Cardiac muscle cell (in vitro differentiated cells and primary cell): ENCODE measurements at places on chromosomes 12 and 14.

- peak; percentile 36 for DNase-seq
These were observed 19.8 kb downstream of the GALNT6 start for GRCh38 chr12:51371295-51371953.

DNA sequence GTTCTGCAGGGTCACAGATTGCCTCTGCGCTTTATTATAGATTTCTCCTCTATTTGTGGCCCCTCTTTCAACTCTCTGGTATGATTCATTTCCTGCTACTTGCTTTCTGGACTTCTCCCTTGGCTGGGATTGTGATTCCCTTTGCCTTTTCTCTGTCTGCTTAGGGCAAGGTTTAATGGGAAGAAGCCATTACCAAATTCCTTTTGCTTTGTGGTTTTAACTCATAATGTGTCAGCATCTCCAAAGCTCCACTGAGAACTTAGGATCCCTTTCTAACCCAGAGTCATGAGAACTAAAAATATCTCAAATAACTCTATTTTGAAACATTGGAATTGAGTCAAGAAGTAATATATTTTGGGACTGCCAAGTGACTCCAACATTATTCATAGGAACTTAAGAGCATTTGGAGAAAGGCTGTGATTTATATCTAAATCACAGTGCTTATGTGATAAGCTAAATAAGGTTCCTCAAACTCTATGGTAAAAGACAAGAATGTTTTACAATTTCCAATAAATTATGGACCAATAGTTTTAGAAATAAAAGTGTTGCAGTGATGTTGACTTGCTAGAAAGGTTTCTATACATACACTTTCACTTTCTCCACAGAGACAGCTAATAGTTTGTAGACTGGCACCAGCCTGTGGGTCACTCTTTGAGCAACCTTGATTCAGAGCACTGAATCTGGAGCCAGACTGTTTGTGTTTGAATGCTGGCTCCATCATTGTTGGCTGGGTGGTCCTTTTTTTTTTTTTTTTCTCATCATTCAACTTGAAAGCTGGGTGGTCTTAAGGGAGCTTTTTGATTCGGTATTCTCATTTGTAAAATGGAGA is 93.9 kb downstream of the DACT1 start:
- no peak for DNase-seq

- DNase-seq: peak; percentile 80
These were observed 10.0 kb upstream of the IL22 start for GRCh38 chr12:68263366-68263765.

DNA sequence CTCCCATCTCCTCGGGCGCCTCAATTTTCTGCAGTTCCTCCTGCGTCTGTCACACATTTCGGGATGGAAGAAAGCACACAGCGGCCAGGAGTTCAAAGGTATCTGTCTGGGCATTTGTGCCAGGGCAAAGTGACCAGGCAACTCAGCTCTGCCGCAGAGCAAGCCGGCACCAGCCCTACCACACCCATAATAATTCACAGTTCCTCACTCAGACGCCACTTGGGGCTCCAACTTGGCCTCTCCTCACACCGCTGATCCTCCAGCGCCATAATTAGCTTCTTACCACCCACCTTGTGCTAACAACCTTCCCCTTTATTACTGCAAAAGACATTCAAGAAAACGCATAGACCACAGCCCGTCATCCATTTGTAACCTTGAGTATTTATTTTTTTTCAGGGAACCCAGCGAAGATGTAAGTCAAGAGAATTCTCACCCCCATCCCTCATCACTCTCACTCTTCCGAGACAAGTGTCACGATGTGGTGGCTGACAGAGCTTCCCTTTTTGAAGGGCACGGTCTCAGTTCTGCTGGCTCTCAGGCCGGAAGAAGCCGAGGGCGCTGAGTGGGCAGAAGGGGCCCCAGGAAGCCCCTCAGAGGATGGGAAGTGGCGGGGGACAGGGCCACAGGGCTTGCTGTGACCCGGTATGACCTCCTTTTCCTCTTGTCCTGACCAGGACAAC is 25.2 kb upstream of the NCOR2 start:
- no peak for DNase-seq

DNA sequence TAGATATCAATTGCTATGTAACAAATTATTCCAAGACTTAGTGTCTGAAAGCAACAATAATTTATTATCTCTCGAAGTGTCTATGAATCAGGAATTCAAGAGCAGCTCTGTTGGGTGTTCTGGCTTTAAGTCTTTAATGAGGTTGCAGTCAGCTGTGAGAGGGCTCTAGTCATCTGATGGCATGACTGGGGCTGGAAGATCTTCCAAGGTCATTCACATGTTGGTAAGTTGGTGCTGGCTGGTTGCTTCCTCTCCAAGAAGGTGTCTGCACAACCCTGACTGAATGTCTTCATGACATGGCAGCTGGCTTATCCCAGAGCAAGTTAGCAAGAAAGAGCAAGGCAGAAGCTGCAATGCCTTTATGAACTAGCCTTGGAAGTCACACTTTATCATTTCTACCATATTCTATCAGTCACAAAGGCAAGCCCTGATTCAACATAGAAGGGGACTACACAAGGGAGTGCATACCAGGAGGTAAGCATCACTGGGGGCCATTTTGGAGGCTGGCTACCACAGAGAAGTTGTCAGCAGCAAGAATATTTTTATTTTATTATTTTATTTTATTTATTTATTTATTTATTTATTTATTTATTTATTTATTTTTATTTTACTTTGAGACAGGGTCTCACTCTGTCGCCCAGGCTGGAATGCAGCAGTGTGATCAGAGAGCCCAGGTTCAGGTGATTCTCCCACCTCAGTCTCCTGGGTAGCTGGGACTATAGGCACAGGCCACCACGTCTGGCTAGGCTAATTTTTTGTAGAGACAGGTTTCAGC is 7.6 kb upstream of the SLC38A2 start:
- DNase-seq: no peak

DNA sequence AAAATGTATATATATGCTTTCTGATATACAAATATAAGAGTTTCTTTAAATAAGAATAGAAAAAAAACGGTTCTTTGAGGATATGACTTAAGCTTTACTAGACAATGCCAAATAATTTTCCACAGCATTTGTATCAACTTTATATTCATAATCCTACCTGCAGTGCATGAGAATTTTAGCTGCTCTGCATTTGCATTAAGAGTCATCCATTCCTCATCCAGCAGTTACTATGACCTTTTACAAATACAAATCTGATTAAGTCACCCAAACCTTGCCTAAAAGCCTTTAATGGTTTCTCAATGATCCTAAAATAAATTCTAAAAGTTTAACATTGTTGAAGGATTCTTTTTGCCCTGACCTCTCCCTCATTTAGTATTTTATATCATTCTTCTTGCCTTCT is 116.5 kb downstream of the MGAT4C start:
- DNase-seq: no peak
